ENCODE measurements at places on chromosomes 7 and 10. TPM values are rescaled to one million over a fixed set of nuclear protein-coding genes. Genes with fewer than 3 reads are reported as not detected.

The MYOZ1 gene
- 2.4 TPM for total RNA-seq

The EBLN1 gene
- not detected for total RNA-seq

The CUX1 gene
- total RNA-seq, result 96.9 TPM

The FAM171A1 gene
- total RNA-seq, result 23.5 TPM

The GIMAP2 gene
- total RNA-seq, result 24.9 TPM

The ZNF425 gene
- 1.7 TPM for total RNA-seq

The ASZ1 gene
- 0.06 TPM for total RNA-seq

The LIPM gene
- not detected for total RNA-seq

The SLC26A5 gene
- 0.77 TPM for total RNA-seq

The HOXA10 gene
- 0.21 TPM for total RNA-seq

The CPEB3 gene
- total RNA-seq, result 4.3 TPM

The PDIA4 gene
- total RNA-seq, result 213 TPM

The TAS2R41 gene
- total RNA-seq, result not detected

The SLC26A4 gene
- 5.1 TPM for total RNA-seq

The ACSM6 gene
- not detected for total RNA-seq

The ALDH18A1 gene
- total RNA-seq, result 39.3 TPM

The DPP6 gene
- total RNA-seq, result 1.3 TPM

The SUV39H2 gene
- 7.7 TPM for total RNA-seq

The SMARCD3 gene
- 70.9 TPM for total RNA-seq

The AS3MT gene
- 5.8 TPM for total RNA-seq

The MRC1 gene
- total RNA-seq, result 161 TPM

The MALRD1 gene
- 17.9 TPM for total RNA-seq

The OR13A1 gene
- 0.15 TPM for total RNA-seq

The EPDR1 gene
- total RNA-seq, result 65.2 TPM

The FBXL13 gene
- 6.0 TPM for total RNA-seq

The TMEM184A gene
- 11.8 TPM for total RNA-seq

The CYP2W1 gene
- total RNA-seq, result not detected

The ENO4 gene
- 3.1 TPM for total RNA-seq

The C10orf105 gene
- 0.14 TPM for total RNA-seq

The MAGI2 gene
- total RNA-seq, result 18.0 TPM

The CNPY1 gene
- not detected for total RNA-seq

The SPDYE1 gene
- total RNA-seq, result 0.09 TPM

The BRAT1 gene
- total RNA-seq, result 29.4 TPM

The FAM200A gene
- 4.8 TPM for total RNA-seq

The SYT15B gene
- 59.8 TPM for total RNA-seq

The RAB19 gene
- total RNA-seq, result 3.2 TPM

The LSM8 gene
- total RNA-seq, result 70.8 TPM

The OLAH gene
- not detected for total RNA-seq

The MTPN gene
- total RNA-seq, result 114 TPM

The DOCK4 gene
- total RNA-seq, result 163 TPM

The AUTS2 gene
- 115 TPM for total RNA-seq

The SKIDA1 gene
- 1.6 TPM for total RNA-seq

The CRTAC1 gene
- 55.1 TPM for total RNA-seq

The MSS51 gene
- total RNA-seq, result 2.3 TPM

The IL6 gene
- total RNA-seq, result 2.7 TPM

The LLCFC1 gene
- total RNA-seq, result not detected

The STEAP1 gene
- total RNA-seq, result 3.2 TPM
